ENCODE measurements at places on chromosomes 16 and 17.

GRCh38 chr17:13395346-13395745 lies 206.4 kb downstream of the HS3ST3A1 start:
- DNase-seq, result no peak
- no peak overlapping the region for H3K4me3 ChIP-seq
- no peak overlapping the region for H3K27ac ChIP-seq
- no peaks in the 10 kb centered on the region for H3K27me3 ChIP-seq

DNA sequence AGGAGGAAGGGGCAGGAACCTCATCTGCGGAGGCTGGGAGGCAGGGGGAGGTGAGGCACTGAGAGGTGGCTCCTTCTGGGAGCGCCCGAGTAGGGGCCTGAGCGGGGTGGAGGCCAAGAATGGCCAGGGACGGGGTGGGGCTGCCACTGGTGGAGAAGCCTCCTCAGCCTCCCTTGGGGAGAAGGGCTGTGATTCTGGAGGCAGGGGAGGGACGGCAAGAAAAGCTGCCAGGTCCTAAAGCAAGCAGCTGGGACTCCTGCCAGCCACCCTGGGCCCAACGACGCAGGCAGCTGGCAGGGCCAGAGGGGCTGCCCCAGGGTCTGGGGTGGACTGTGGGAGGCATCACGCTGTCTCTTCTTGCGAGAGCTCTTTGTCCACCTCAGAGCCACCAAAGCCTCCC lies 12.7 kb upstream of the MLKL start:
- no peak overlapping the region for H3K27ac ChIP-seq
- no peaks in the 10 kb centered on the region for H3K36me3 ChIP-seq
- H3K4me1 ChIP-seq, result no peaks in the 10 kb centered on the region
- DNase-seq, result no peak
- H3K4me3 ChIP-seq, result no peak overlapping the region

GRCh38 chr16:14101415-14101814 lies 30.3 kb downstream of the MRTFB start:
- no peak for DNase-seq
- no peak overlapping the region for H3K27ac ChIP-seq
- no peaks in the 10 kb centered on the region for H3K36me3 ChIP-seq
- H3K27me3 ChIP-seq, result no peaks in the 10 kb centered on the region

- no peaks in the 10 kb centered on the region for H3K36me3 ChIP-seq
- no peaks in the 10 kb centered on the region for H3K4me1 ChIP-seq
- H3K27me3 ChIP-seq, result no peaks in the 10 kb centered on the region
- H3K27ac ChIP-seq, result no peak overlapping the region
These were observed 83.5 kb downstream of the ADCY9 start for GRCh38 chr16:4032768-4033167.

- no peaks in the 10 kb centered on the region for H3K36me3 ChIP-seq
- peak overlapping the region; percentile 9 for H3K27ac ChIP-seq
- no peaks in the 10 kb centered on the region for H3K27me3 ChIP-seq
- peaks cover 18% of the 10 kb centered on the region for H3K4me1 ChIP-seq
- no peak for DNase-seq
These were observed 16.8 kb upstream of the HAS3 start for GRCh38 chr16:69088684-69089083.

DNA sequence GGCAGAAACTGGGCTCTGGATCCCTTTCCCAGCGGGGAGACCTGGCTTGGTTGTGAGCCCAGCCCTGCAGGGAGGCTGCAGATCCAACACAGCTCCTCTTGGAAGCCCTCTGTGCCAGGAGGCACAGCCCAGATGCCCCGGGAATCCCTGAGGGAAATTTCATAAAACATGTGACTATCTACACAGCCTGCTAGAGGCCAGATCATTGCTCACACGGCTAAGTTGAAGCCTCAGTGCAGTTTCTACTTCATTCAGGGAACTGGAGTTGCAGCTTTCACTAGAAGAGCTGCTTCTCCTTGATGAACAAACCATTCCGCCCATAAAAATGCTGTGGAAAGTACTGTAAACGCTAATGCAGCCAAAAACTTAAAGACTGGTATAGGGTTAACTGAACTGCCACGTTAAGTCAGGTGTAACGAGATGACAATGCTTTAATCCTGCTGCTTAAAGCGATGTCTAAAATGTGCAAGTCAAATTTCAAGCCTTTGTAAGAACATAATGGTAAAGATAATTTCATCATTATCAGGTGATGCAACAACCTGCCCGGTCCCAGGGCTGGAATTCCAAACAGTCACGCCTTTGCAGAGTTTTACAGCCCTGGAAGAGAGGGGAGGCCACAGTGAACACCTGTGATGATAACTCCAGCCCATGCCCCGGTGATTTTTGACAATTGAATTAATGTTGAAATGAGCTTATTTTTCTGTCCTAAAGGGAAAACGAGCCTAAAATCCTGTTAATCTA lies 172.5 kb downstream of the ZFHX3 start:
- no peak overlapping the region for H3K27ac ChIP-seq
- DNase-seq, result no peak
- H3K27me3 ChIP-seq, result no peaks in the 10 kb centered on the region
